ENCODE measurements at places on chromosomes 7 and 10. TPM values are rescaled to one million over a fixed set of nuclear protein-coding genes. Genes with fewer than 3 reads are reported as not detected.
A peak's percentile ranks its signal among the peaks of the same experiment; 100 is the strongest.

- ATAC-seq, result no peak
Measured at GRCh38 chr10:128300290-128300824, 174.1 kb upstream of the MKI67 start.

DNA sequence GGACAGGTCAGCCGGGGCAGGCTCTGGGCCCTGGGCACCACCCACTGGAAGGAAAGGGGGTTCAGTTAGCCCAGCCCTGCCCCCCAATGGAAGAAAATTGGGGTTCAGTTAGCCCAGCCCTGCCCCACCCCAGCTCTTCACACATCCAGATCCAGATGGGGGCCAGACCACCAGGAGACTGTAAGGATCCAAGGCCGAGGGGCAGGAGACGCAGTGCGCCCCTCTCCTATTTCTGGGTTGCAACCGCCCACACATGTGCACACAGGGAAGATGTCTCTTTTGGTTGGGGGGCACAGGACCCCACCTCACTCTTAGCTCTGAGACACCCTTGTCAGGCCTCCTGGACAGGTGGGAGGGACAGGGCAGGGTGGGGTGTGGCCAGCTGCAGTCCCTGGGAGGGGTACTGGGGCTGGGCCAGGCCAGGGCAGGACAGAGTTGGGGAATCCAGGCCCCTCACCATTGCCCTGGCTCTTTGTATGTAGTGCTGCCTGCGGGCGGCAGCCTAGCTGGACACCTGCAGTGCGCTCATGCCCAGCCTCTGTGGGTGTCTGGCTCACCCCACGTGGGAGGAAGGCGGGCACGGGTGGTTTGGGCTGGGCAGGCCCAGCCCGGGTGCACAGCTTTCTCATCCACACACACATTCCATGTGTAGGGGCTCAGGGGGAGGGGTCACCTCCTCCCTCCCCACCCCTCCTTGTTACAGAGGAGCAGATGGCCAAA, 141.2 kb downstream of the LHPP start:
- ATAC-seq, result peak; percentile 23

GRCh38 chr10:44195112-44196007, 189.5 kb downstream of the CXCL12 start:
- no peak for ATAC-seq

- peak; percentile 50 for ATAC-seq
Measured at GRCh38 chr10:14327527-14327926, 3.2 kb downstream of the FRMD4A start.

DNA sequence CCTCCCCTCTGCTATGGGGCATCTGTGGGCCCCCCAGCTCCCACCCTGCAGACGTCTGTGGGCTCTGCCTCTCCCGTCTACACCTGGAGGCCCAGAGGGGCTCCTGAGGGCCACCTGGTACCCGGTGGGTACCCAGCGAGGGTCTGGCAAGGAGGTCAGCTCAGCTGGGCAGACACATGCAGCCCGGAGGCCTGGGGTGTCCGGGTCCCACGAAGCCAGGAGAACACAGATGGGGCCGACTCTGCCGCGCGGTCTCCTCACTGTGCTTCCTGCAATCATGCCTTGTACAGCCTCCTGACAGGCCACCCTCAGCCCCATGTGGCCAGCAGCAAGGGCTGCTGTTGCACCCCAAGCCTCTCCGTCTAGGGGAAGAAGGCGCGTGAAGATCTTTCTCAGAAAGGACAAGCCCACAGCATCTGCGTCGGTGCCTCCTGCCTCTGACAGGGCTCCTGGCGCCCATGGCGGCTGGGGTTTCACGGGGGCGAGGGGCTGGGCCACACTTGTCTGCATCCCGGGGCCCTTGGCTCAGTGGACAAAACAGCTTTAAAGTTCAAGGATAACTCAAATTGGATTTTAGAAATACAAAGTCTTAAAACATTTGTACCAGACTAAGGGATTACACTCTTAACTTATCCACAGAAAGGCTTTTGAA, 391.3 kb downstream of the DNAJB6 start:
- no peak for ATAC-seq

DNA sequence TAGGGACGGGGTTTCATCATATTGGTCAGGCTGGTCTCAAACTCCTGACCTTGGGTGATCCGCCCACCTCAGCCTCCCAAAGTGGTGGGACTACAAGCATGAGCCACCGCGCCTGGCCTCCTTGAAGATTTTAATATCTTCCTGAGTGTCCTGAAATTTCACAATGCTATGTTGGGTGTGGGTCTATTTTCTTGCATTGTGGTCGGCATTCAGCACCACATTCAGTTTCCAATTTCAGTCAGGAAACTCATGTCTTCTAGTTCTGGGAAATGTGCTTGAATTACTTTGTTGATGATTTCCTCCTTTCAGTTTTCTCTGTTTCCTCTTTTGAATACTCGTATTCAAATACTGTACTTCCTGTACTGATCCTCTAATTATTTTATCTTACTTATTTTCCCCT, 49.3 kb upstream of the IL6 start:
- no peak for ATAC-seq

GRCh38 chr7:5170251-5170650, 19.8 kb upstream of the WIPI2 start:
- ATAC-seq, result no peak

- ATAC-seq, result no peak
Measured at GRCh38 chr7:103993551-103993950, 4.1 kb upstream of the RELN start.

GRCh38 chr7:142175594-142175993, 64.1 kb downstream of the MGAM2 start:
- ATAC-seq, result no peak

DNA sequence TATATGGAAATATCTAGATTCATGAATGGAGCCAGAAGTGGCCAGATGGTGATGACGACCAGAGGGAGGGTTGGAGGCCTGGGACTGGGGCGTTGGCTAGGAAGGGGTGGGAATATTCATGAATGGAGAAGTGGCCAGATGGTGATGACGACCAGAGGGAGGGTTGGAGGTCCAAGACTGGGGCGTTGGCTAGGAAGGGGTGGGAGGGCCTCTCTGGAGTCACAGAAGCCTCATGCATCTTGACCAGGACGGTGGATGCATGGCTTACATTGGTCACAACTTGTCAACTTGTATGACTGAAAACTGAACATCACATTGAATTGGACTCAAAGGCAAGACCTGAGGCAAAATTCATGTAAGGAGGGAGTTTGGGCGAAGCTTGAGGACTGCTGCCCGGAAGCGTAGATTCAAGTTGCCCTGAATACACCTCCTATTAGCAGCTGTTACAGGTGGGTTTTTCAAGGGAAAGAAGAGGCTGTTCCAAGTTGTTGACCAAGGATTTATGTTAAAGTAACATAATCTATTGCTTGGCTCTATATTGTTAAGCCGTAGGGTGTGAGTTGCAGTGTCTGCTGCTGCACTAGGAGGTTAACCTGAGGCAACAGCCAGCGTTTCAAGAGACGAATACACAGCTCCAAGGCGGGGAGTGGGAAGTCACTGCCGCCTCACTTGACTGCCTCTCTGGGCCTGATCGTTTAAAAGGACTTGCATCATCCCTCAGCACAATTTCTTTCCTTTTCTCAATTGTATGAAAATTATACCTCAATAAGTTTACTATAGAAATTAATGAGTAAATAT, 55.1 kb upstream of the FAM20C start:
- ATAC-seq, result peak; percentile 81

DNA sequence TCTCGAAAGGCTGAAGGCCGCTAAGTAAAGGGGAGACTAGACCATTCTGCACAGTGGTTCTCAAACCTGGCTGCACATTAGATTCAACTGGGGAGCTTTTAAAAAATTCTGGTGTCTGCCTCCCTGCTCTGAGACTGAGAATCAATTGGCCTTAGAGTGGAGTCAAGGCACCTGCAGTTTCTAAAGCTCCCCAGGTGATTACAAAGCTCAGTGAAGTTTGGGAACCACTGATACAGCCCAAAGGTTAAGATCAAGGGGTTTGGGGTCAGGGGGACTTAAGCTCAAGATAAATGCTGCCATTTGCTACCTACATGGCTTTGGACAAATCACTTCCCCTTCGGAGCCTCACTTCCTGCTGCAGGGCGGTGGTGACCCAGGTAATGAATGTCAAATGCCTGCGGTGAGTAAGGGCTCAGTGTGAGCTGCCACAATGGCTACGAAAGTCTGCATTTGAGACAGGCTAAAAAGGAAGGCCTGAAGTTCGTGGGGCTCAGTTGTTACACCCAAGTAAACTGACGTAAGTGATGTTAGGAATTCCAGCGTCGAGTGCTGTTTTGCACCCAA, 72.3 kb downstream of the TLL2 start:
- no peak for ATAC-seq

- ATAC-seq, result no peak
Measured at GRCh38 chr7:132072165-132072564, 504.1 kb downstream of the PLXNA4 start.

Gene PARG
- 31.2 TPM for total RNA-seq

Gene FOXK1
- 25.0 TPM for total RNA-seq

Gene GJD4
- not detected for total RNA-seq

Gene NME8
- 0.73 TPM for total RNA-seq

Gene ZC3HAV1
- total RNA-seq, result 39.6 TPM

Gene METTL27
- total RNA-seq, result 0.31 TPM

Gene NSUN5
- 24.9 TPM for total RNA-seq

Gene HABP2
- 0.20 TPM for total RNA-seq

Gene RSPH10B
- total RNA-seq, result not detected

Data from motor neuron (in vitro differentiated cells).